ENCODE measurements at places on chromosomes 16 and 17.

GRCh38 chr16:20073203-20074098 is at the start of gene GPR139:
TSS of gene GPR139 (minus strand) at chr16:20073890. CDS start at chr16:20073616, 274 bp downstream.
- DNase-seq = peak; percentile 50

DNA sequence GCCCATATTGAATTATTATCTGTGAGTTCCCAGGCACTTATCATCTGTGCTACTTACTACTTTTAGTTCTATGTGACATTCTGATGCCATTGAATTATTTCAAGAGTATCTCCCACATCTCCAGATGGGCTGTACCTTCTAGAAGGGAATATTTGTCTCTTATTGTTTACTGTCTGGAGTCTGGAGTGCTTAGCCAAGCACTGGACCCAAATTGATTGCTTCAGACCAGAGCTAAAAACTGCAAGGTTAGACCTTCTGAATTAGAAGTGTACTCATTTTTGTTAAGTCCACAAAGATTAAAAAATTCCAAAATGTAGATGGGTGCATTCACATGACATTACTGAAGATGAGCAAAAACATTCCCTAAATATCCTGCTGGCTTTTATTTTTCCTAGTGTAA is 16.0 kb upstream of the KRT222 start:
- DNase-seq = no peak

- DNase-seq = no peak
Measured at GRCh38 chr16:10608687-10609401, 28.4 kb upstream of the EMP2 start.

GRCh38 chr17:7403043-7403726 is 712 bp downstream of the TMEM256 start:
- DNase-seq = peak; percentile 18

GRCh38 chr16:65700596-65700995 is 578.7 kb upstream of the CDH11 start:
- DNase-seq = no peak

DNA sequence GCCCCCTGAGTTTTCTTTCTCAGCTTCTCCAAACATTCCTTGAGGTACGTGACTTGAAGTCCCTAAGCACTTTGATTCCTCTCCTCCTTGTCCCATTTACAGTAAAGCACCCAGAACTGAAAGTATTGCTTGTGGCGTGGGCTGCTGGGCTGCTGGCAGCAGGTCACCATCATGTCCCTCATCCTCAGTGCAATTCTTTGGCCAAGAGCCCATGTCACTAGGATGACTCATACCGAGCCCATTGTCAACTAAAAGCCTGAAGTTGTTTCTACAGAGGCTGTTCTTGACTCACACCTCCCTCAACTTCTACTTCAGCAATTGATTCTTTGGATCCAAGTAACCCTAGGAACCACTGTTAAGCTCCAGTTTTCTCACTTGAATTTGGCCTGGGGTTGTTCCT is 54.3 kb downstream of the KPNA2 start:
- peak; percentile 32 for DNase-seq

- DNase-seq = no peak
Measured at GRCh38 chr17:34721326-34721725, 141.9 kb downstream of the TMEM132E start.

DNA sequence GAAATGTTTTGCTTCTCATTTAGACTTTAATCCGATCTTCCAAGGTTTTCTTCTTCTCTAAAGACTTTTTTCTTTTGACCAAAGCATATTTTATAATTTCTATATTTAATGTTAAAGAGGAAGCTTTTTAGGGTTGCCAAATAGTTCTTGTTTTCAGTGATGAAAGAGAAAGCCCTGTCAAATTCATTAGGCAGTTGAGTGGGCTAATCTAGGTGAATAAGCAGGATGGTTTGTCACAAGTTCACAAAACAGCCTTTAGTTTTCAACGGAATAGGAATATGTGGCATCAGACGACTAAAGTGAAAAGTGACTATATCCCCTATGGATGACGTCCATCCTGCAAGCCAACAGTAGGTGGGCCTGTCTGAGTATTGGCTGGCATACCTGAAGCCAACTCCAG is 118.8 kb downstream of the NLK start:
- DNase-seq = no peak

DNA sequence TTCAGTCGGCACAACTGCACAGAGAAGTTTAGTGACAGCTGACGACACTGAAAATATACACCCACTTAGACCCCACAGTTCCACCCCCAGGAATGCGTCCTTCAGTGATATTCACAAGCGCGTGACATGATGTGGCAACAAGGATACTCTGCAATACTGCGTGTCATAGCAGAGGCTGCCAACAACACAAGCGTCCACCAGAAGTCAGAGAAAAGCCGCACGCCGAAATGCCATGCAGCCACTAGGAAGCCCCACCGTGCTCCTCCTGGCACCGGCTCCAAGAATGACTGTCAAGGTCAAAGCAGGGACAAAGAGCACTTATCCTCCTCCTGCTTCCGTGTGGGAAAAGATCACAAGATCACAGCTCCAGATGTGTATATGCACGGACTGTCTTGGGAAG is 3.5 kb downstream of the ATP2A3 start:
- DNase-seq = peak; percentile 61

- no peak for DNase-seq
Measured at GRCh38 chr16:84465154-84465553, 39.3 kb downstream of the MEAK7 start.

DNA sequence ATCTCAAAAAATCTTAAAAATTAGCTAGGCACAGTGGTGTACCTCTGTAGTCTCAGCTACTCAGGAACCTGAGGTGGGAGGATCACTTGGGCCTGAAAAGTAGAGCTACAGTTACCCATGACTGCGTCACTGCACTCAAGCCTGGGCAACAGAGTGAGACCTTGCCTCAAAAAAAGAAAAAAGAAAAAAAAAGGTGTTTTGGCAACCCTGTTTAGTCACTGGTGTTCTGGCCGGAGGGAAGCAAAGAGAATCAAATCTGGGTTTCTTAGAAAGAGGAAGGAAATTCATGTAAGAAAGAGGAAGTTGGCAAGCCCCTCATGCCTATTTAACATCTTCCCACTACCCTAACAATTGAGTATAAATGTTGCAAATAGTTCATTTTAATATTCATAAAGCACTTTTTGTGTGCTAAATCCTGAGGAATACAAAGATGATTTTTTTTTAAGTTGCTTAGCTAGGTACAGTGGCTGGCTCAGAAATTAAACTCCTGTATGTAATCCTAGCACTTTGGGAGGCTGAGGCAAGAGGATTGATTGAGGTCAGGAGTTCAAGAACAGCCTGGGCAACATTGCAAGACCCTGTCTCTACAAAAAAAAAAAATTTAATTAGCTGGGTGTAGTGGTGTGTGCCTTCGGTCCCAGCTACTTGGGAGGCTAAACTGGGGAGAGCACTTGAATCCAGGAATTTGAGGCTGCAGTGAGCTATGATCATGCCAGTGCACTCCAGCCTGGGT is 6.5 kb upstream of the USP32 start:
- DNase-seq = no peak

DNA sequence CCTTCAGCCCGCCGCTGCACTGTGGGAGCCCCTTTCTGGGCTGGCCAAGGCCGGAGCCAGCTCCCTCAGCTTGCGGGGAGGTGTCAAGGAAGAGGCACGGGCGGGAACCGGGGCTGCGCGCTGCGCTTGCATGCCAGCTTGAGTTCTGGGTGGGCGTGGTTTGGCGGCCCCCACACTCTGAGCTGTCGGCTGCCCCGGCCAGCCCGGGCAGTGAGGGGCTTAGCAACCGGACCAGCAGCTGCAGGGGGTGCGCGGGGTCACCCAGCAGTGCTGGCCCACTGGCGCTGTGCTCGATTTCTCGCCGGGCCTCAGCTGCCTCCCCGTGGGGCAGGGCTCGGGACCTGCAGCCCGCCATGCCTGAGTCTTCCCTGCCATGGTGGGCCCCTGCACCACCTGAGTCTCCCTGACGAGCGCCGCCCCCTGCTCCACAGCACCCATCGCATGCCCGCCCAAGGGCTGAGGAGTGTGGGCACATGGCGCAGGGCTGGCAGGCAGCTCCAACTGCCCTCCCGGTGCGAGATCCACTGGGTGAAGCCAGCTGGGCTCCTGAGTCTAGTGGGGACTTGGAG is 17.0 kb downstream of the PRR11 start:
- DNase-seq = no peak

- DNase-seq = no peak
Measured at GRCh38 chr16:79061181-79061580, 539.4 kb downstream of the MAF start.

All from NCI-H345 (cell line).